MCF 10A (cell line): ENCODE measurements at places on chromosomes 3 and 15. TPM values are rescaled to one million over a fixed set of nuclear protein-coding genes. Genes with fewer than 3 reads are reported as not detected.

The CYP1A1 gene
- total RNA-seq, result not detected in 2 replicates

The RNF111 gene
- total RNA-seq, result 29.2 and 32.8 TPM in 2 replicates

- peaks cover 57% of the 10 kb centered on the region for H3K27me3 ChIP-seq
- no peak for DNase-seq
- no peaks in the 10 kb centered on the region for H3K4me1 ChIP-seq
- no peaks in the 10 kb centered on the region for H3K36me3 ChIP-seq
- no peak overlapping the region for H3K4me3 ChIP-seq
- no peak overlapping the region for H3K27ac ChIP-seq
Observed at GRCh38 chr3:195802795-195803194, 8.9 kb downstream of the MUC4 start.

The UROC1 gene
- total RNA-seq, result not detected in 2 replicates

DNA sequence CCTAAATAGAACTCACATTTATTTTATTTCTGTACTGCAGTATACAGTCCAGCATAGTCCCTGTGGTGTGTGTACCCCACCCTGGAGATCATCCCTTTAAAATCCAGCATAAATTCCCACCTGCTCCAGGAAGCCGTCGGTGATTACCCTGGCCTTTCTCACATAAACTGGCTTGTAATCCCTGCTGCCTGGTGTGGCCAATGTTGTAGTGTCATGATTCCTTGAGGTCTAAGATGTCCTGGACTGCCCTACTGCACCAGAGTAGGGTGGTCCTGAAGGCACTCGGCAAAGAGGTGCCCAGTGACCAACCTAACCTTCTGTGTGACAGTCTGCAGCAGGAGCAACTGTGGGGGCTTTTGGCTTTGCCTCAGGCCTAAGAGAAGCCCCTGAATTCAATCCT lies 58.9 kb downstream of the ITGA11 start:
- no peaks in the 10 kb centered on the region for H3K27me3 ChIP-seq
- H3K36me3 ChIP-seq, result no peaks in the 10 kb centered on the region
- no peaks in the 10 kb centered on the region for H3K4me1 ChIP-seq
- H3K27ac ChIP-seq, result no peak overlapping the region
- no peak for DNase-seq

The MCF2L2 gene
- total RNA-seq, result 2.6 and 3.4 TPM in 2 replicates

GRCh38 chr3:153734777-153735551 lies 386.2 kb upstream of the ARHGEF26 start:
- no peaks in the 10 kb centered on the region for H3K36me3 ChIP-seq
- H3K27ac ChIP-seq, result peak overlapping the region; percentile 81

DNA sequence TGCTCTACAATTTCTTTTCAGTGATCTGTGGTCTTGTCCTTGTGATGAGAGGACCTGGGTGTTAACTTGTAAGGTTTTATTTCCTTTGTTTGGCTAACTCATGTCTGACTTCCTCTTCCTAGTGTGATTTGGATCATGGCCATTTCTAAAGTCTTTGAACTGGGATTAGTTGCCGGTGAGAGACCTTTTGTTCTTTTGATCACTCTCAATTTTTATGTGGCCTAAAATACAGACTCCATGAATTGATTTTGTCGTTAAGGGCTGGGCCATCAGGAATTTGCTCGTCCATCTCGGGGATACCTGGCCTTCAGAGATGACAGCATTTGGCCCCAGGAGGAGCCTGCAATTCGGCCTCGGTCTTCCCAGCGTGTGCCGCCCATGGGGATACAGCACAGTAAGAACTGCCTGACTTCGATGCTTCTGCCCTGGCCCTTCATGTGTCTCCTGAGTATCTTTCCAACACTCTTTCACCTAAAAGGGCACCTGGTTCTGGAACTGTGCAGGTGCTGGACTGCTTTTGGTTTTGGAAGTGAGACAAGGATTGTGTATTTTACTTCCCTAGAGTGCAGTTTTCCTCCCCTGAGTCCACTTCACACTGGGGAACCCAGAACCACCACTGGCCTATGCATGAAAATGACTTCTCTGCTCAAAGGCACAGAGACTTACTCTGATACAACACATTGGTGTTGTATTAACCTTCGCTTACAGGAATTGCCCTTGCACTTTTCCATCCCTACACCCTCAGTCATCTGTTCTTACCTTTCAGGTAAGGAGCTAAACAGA lies 13.1 kb upstream of the LRRC2 start:
- no peaks in the 10 kb centered on the region for H3K27me3 ChIP-seq
- H3K36me3 ChIP-seq, result no peaks in the 10 kb centered on the region
- no peak overlapping the region for H3K4me3 ChIP-seq
- H3K27ac ChIP-seq, result no peak overlapping the region

The APOD gene
- total RNA-seq, result 0.83 and 1.9 TPM in 2 replicates

DNA sequence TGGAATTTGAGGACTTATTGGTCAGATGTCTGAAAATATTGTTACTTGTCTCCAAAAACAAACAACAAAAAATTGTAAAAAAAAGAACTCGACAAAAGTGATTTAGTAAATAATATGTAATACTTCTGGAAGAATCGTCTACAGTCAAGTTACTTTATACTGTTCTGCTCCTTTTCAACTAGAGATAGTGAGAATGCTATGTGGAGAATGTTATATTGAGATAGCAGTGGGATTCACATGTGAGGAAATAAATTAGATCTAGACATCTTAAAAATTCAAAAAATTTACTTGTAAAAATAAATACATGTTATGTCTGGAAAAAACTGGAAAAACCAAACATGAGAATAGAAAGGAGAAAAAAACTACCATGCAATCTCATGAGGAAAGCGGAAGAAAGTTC lies 64.9 kb downstream of the SGO1 start:
- H3K27ac ChIP-seq, result no peak overlapping the region
- H3K4me1 ChIP-seq, result no peaks in the 10 kb centered on the region
- H3K27me3 ChIP-seq, result no peaks in the 10 kb centered on the region
- DNase-seq, result no peak

GRCh38 chr3:106403371-106404145 lies 534.7 kb upstream of the CBLB start:
- no peak for DNase-seq
- no peaks in the 10 kb centered on the region for H3K27me3 ChIP-seq
- no peaks in the 10 kb centered on the region for H3K36me3 ChIP-seq
- peaks cover 6% of the 10 kb centered on the region for H3K4me1 ChIP-seq
- no peak overlapping the region for H3K4me3 ChIP-seq
- H3K27ac ChIP-seq, result no peak overlapping the region

GRCh38 chr3:14295801-14296200 lies 106.6 kb upstream of the SLC6A6 start:
- DNase-seq, result no peak
- H3K27me3 ChIP-seq, result peaks cover 3% of the 10 kb centered on the region
- H3K36me3 ChIP-seq, result no peaks in the 10 kb centered on the region
- no peak overlapping the region for H3K4me3 ChIP-seq
- H3K27ac ChIP-seq, result no peak overlapping the region

GRCh38 chr15:37109168-37109871 lies 9.0 kb upstream of the MEIS2 start:
- no peaks in the 10 kb centered on the region for H3K27me3 ChIP-seq
- no peaks in the 10 kb centered on the region for H3K36me3 ChIP-seq
- no peak for DNase-seq
- no peaks in the 10 kb centered on the region for H3K4me1 ChIP-seq
- H3K4me3 ChIP-seq, result no peak overlapping the region
- H3K27ac ChIP-seq, result no peak overlapping the region

GRCh38 chr3:58565621-58566397 lies 11.4 kb downstream of the FAM107A start:
- DNase-seq, result no peak
- no peaks in the 10 kb centered on the region for H3K27me3 ChIP-seq
- H3K4me1 ChIP-seq, result peaks cover 25% of the 10 kb centered on the region
- H3K36me3 ChIP-seq, result no peaks in the 10 kb centered on the region
- no peak overlapping the region for H3K4me3 ChIP-seq

- DNase-seq, result peak; percentile 27
- no peak overlapping the region for H3K4me3 ChIP-seq
- H3K36me3 ChIP-seq, result no peaks in the 10 kb centered on the region
- no peak overlapping the region for H3K27ac ChIP-seq
Observed at GRCh38 chr3:131549340-131549739, 46.6 kb upstream of the MRPL3 start.

The CTXND1 gene
- not detected in 2 replicates for total RNA-seq

- H3K4me3 ChIP-seq, result no peak overlapping the region
- H3K4me1 ChIP-seq, result no peaks in the 10 kb centered on the region
- no peak overlapping the region for H3K27ac ChIP-seq
Observed at GRCh38 chr3:84893211-84893610, 65.6 kb upstream of the CADM2 start.

GRCh38 chr3:157051055-157051454 lies 108.9 kb downstream of the CCNL1 start:
- no peak overlapping the region for H3K27ac ChIP-seq
- H3K27me3 ChIP-seq, result no peaks in the 10 kb centered on the region
- no peaks in the 10 kb centered on the region for H3K4me1 ChIP-seq
- no peaks in the 10 kb centered on the region for H3K36me3 ChIP-seq

- H3K4me3 ChIP-seq, result no peak overlapping the region
- DNase-seq, result peak; percentile 74
- H3K4me1 ChIP-seq, result peaks cover 33% of the 10 kb centered on the region
- no peak overlapping the region for H3K27ac ChIP-seq
Observed at GRCh38 chr3:12345141-12345561, 56.3 kb downstream of the PPARG start.

The MYZAP gene
- 0.96 and 1.3 TPM in 2 replicates for total RNA-seq

- H3K4me3 ChIP-seq, result no peak overlapping the region
- peaks cover 14% of the 10 kb centered on the region for H3K27me3 ChIP-seq
- no peaks in the 10 kb centered on the region for H3K4me1 ChIP-seq
- DNase-seq, result peak; percentile 65
- no peak overlapping the region for H3K27ac ChIP-seq
- H3K36me3 ChIP-seq, result no peaks in the 10 kb centered on the region
Observed at GRCh38 chr15:33226559-33227181, 32.2 kb upstream of the FMN1 start.

DNA sequence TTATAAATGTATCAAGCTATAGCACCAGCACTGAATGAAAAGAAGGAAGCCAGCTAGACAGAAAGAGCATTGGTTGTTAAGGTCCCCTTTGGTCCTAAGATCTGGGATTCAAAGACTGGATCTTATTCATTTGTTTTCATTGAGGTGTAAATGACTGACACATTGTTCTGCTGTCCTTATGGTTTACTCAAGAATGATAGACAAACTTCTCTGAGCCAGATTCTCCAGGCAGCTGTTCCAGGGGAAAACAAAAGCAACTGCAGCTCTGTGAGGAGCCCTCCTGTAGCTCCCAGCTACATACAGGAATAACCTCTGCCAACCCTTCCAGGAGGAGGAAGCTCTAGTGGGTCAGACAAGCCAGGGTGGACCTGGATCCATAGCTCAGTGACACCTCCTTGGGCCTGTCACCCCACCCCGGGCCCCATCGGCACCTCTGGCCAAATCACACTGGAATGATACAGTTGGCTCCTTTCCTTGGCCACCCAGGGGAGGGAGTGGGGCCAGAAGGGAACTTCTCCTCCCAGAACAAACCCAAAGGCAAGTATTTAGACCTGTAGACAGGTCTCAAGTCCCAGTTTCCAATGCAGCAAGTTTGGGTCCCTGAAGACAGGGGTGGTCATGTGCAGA lies 57.8 kb downstream of the ZNF621 start:
- no peak overlapping the region for H3K4me3 ChIP-seq
- no peaks in the 10 kb centered on the region for H3K36me3 ChIP-seq
- H3K4me1 ChIP-seq, result peaks cover 10% of the 10 kb centered on the region
- H3K27me3 ChIP-seq, result peaks cover 10% of the 10 kb centered on the region
- DNase-seq, result no peak

The TMED3 gene
- 62.4 and 70.0 TPM in 2 replicates for total RNA-seq

GRCh38 chr3:12273045-12273695 lies 15.7 kb upstream of the PPARG start:
- no peaks in the 10 kb centered on the region for H3K36me3 ChIP-seq
- no peak for DNase-seq
- no peak overlapping the region for H3K27ac ChIP-seq
- no peaks in the 10 kb centered on the region for H3K4me1 ChIP-seq
- no peak overlapping the region for H3K4me3 ChIP-seq

DNA sequence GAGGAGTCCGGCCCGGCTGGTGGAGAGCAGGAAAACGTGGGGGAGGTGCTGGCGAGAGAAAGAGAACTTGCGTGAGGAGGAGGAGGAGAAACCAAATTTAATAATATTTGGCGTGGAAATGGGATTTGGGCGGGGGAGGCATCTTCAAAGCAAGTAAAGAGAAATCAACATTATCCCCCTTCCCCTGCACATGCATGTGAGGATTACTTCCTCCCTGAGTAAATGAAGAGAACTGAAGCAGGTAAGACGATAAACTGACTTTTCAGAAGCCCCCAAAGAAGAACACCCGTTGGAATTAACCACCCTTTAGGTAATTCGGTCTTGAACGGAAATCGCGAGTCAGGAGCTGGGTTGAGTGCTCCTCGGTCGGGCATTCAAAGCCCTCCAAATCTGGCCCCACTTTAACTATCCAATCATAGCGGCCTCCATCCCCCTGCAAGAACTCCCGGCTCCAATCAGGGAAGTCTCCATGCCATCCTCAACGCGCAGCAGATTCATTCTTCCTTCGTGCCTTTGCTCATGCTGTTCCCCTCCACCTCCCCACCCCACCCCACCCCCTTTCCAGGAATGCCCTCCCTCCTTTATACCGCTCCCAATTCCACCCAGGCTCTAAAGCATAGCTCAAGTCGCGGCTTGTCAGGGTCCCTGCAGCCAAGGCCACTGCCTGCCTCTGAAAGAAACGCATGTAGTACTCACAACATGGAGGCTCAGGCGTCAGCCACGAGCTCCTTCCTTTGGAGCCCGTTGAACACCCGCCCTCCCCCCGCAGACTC lies 545 bp upstream of the RFX7 start:
- peaks cover 25% of the 10 kb centered on the region for H3K4me1 ChIP-seq
- DNase-seq, result peak; percentile 89
- H3K36me3 ChIP-seq, result no peaks in the 10 kb centered on the region
- H3K27ac ChIP-seq, result peak overlapping the region; percentile 73
- no peaks in the 10 kb centered on the region for H3K27me3 ChIP-seq
- H3K4me3 ChIP-seq, result peak overlapping the region; percentile 79

The C3orf20 gene
- total RNA-seq, result 0.15 TPM in 1 of 2 replicates, not detected in the other

The MRAS gene
- 5.2 and 7.0 TPM in 2 replicates for total RNA-seq

GRCh38 chr15:67303490-67304363 lies 49.1 kb downstream of the IQCH start:
- H3K4me1 ChIP-seq, result no peaks in the 10 kb centered on the region
- no peaks in the 10 kb centered on the region for H3K27me3 ChIP-seq
- no peak overlapping the region for H3K4me3 ChIP-seq
- H3K36me3 ChIP-seq, result no peaks in the 10 kb centered on the region
- no peak overlapping the region for H3K27ac ChIP-seq
- peak; percentile 63 for DNase-seq

The SEMA6D gene
- 0.65 and 1.1 TPM in 2 replicates for total RNA-seq

DNA sequence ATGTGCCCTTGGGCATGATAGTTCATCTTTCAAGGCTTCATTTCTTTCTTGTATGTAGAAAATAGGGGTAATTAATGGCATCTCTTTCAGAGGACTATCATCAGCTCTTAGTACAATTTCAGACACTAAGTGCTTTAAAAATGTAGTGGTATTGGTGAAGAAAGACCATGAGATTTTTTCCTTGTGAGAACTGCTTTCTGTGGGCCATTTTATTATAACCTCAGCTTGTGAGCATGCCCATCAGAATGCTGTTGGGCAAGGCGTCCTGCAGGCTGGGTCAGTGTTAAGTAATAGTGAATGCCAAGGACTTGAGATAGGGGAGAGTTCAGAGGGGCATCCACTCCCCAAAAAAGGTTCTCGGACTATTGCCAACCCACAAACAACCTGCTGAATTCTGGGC lies 187.9 kb downstream of the GHSR start:
- DNase-seq, result no peak
- no peaks in the 10 kb centered on the region for H3K27me3 ChIP-seq
- H3K4me1 ChIP-seq, result peaks cover 16% of the 10 kb centered on the region
- no peak overlapping the region for H3K4me3 ChIP-seq
- H3K36me3 ChIP-seq, result peaks cover 63% of the 10 kb centered on the region
- H3K27ac ChIP-seq, result no peak overlapping the region
